CD4-positive, alpha-beta T cell treated with Interleukin-2 at 100 ng/mL for 4 hours (primary cell): ENCODE measurements at places on chromosomes 4 and X.

DNA sequence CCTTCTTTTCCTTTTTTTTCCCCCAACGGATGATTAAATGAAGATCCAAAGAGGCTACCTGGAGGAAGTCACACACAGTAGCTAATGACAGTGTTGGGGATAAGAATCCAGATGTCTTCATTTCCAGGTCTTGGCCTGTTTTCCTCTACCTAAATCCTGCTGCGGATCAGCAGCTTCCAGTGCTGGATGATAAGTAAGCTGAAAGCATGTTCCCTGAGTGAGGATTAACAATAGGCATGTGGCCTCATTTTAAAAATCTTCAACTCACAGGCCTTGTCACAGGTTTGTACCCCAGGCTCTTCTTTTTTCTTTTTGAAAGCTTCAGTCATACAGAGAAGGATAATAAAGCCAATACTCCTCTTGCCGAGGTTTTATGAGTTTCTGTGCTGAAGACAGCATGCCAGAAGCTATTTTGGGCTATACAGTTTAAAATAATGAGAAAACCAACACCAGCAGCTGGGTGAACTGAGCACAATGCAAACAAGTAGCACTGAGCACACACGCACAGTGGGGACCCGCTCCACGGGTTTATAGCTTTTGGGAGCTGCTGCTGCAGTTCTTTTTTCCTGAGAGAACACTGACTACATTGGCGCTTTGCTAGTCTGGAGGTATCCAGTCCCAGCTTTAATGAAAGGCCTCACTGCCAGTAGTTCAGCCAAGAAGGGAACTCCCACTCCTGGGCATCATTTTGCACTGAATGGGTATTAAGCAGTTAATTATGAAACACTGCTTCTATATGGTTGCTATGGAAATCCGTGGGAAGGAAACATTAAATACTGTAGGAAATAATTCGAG, 184.2 kb upstream of the CTSO start:
- DNase-seq = no peak

DNA sequence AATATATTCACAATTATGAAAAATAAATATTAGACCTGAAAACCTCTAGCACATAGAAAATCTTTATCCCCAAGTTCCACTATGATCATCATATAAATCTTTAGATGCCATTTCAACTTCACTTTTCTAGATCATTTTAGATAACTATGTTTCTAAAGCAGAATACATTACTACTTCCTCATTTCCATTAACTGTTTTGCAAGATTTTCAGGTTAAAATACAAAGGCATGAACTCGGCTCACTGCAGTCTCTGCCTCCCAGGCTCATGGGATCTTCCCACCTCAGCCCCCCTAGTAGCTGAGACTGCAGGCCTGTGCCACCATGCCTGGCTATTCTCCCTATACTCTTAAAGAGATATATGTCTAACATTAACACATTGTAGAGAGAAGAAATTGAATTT, 1365.9 kb upstream of the AGA start:
- no peak for DNase-seq

GRCh38 chr4:7335344-7336066, 99.2 kb downstream of the PSAPL1 start:
- DNase-seq = peak; percentile 19

DNA sequence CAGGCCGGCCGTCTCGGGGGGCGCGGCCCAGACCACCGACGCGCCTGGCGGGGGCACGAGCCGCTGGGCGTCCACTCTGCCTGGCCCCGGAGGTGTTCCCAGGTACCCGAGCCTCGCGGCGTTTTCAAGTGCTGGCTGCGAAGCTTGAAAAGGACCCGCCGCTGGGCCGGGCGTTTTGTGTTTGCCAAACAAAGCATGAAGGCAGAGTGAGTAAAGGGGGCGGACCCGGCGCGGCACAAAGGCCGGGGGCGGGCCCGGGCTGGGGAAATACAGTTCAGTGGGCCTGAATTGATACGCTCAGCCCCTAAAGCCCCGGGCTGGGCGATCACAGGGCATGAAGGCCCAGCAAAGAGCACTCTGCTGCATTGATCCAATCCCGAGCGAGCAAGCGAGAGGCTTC, 65.4 kb downstream of the SOX3 start:
- DNase-seq = no peak

DNA sequence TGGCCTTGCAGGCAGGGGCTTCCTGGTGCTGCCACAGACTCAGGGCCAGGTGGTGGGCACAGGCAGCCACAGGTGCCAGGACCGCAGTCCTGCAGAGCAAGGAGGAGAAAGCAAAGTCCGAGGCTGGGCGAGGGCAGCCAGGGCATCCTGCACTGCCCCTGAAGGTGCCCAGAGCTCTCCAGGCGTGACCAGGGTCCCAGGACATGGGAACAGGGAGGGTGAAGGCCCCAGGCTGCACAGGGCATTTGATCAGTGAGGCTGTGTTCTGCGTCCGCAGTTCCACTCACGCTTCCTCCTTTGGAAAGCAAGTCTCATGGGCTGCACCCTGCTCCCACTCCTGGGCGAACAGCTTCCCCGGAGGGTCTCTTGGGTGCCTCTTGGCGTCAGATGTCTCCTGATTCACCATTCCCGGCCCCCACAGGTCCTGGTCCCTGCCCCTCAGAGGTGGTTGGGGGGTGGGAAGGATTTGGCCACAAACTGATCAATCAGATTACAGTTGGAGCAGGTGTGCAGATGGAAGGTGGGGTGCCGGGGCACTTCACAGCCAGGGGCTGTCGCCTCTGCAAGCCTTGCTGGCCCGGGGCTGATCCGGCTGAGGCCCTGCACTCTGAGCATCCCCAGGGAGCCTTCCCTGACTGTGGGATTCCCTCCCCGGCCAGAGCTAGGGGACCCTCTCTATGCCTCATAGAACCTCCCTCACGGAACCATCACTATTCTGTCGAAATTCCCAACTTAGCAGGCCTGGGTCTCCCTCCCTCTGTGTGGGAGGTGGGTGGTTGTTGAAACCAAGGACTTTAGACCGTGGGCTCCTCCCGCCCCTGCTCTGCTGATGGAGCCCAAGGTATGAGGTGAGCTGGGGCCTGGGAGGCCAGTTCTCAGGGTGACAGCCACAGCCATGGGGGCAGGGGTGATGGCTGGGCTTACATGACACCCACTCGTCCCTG, 3.3 kb downstream of the SH3TC1 start:
- no peak for DNase-seq

- no peak for DNase-seq
These were observed 3.1 kb downstream of the BMP2K start for GRCh38 chr4:78779280-78779679.

DNA sequence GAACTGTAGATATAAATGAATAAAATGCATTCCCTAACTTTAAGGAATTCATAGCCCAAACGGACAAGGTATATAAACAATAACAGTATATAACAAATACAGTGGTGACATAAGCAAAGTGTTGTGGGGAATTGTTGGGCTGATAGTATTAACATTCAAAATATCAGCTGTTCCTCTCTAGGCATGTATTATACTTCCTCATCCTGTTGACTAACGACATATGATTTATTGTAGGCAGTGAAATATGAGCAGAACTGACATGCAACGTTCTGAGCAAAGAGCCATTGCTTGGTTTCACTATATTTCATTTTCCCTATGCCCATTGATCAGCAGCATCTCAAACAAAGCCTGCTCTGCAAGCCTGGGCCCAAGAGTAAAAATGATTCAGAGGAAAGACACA, 143.9 kb downstream of the PTCHD1 start:
- no peak for DNase-seq

DNA sequence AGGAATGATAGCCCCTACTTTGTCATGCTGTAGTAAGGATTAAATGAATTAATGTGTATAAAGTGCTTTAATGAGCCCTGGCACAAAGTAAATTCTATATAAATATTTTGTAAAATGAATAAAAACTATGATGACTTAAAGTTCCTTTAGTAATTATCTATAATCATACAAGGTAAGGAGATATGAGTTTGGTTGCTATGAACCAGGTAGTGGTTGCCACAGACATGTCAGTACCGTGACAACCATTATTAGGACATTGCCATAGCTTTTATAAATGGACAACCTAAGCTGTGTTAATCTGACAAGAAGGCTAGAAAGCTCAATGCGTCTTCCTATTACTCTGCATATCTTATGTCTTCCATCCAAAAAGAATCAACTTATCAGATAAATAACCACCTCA, at the start of gene ARL13A:
ARL13A (plus strand) TSS at position 301 of the 400 bp plus-strand sequence. CDS start 3,982 bp downstream, outside the sequence.
- no peak for DNase-seq

DNA sequence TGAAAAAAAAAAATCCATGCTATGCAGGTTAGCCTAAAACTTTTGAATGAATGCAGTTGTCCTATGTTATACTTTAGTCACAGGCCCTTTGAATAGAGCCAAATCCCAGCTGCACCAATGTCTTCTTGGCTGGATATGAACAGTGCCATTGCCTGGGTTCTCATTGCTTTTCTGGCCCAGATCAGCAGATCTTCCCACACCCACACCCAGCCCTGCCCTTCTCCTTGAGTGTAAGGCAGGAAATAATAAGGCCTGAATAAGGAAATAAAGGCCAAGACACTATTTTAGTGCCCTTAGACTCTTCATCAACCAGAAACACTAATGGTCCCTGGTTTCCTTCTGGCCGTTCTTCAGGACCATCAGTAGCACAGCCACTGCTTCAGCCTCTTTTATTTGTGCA, 66.6 kb downstream of the USP38 start:
- DNase-seq = no peak

- DNase-seq = no peak
These were observed 70.5 kb downstream of the SEL1L3 start for GRCh38 chr4:25792200-25792791.

DNA sequence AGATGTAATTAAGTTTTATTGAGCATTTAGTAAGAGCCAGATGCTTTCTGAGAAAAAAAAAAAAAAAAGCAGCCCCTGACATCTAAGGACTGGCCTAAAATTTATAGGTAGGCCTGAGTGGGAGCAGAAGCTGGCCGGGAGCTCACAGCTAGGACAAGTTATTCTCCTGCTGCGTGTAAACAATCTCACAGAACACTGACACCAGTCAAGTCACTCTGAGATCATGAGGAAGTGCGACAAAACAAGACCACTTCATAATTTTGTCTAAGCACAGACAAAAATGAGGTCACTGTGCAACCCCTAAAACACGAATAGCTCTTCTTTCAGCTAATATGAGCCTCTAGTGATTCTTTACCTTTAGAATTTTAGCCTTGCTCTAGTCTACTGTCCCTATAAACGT, 15.3 kb upstream of the NSUN7 start:
- DNase-seq = no peak

DNA sequence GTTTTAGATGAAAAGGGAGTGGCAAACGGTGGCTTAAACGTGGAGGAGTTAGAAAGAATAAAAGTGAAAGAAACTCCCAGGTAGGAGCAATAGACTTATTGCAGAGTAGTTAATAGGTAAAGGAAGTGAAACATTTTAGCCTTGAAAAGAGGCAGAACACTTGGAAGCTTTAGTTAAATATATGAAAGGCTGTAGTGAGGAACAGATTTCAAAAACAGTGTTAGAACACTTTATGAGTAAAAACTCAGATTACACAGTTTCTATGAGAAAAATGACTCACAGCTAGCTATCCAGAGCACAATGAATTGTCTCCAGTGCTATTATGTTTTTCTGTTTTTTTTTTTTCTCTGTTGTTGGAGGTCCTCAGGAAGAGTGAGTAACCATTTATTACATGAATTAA, 45.8 kb downstream of the TACR3 start:
- no peak for DNase-seq

- peak; percentile 66 for DNase-seq
These were observed 56.0 kb downstream of the TMEM131L start for GRCh38 chr4:153521999-153522801.

GRCh38 chrX:39705290-39705689, 392.5 kb downstream of the BCOR start:
- DNase-seq = no peak

- no peak for DNase-seq
These were observed 7.2 kb downstream of the GTPBP6 start for GRCh38 chrX:311156-312129.

GRCh38 chr4:64095398-64095797, 313.9 kb downstream of the TECRL start:
- no peak for DNase-seq
